ENCODE measurements at places on chromosomes 1 and 21.

DNA sequence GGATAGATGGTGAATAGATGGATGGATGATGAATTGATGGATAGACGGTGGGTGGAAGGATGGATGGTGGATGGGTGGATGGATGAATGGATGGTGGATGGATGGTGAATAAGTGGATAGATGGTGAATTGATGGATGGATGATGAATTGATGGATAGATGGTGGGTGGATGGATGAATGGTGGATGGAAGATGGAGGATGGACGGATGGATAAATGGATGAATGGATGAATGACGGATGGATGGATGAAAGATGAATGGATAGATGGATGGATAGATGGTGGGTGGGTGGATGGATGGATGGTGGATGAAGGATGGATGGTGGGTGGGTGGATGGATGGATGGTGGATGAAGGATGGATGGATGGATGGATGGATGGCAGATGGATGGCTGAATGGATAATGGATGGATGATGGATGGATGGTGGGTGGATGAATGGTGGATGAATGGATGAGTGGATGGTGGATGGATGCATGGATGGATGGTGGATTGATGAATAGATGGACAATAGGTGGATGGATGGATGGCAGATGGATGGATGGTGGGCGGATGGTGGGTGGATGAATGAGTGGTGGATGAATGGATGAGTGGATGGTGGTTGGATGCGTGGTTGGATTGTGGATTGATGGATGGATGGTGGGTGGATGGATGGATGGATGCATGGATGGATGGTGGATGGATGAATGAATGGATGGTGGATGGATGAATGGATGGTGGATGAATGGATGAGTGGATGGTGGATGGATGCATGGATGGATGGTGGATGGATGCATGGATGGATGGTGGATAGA lies 5.3 kb downstream of the CHD5 start:
- DNase-seq, result no peak

- DNase-seq, result peak; percentile 21
Measured at GRCh38 chr1:7580923-7581753, 190.0 kb upstream of the VAMP3 start.

- DNase-seq, result no peak
Measured at GRCh38 chr1:222229672-222230312, 318.1 kb downstream of the HHIPL2 start.

DNA sequence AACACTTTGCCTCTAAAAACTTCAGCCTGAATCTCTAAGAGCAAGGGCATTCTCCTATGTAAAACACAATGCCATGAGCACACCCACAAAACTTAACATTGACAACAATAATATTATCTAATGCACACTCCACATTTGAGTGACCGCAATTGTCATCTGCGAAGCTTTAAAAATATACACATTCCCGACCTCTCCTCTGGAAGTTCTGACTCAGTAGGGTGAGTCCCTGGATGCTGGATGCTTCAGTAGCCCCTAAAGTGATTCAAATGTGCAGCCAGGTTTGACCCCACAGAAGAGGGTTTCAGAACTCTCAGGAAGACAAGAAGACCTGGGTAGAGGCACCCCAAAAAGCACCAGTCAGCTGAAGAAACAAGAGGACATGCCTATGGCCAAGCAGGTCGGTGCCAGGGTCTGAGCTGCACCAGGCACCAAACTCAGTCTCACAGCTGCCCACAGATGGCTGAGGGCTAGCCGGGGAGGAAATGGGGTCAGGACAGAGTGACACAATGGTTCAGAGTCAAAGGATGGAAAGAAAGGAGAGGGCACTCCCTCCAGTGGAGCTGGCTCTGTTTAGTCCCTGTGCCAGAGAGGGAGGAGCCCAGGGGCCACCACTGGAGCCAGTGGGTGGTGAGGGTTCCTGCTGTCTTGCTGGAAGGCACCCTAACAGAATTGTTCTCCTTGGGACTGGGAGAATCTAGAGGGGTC lies 17.4 kb downstream of the PIK3C2B start:
- DNase-seq, result no peak

GRCh38 chr1:218467101-218468072 lies 122.3 kb downstream of the TGFB2 start:
- DNase-seq, result peak; percentile 96

Data from GM04503 (cell line).